Hematopoietic multipotent progenitor cell treated with erythropoietin and hydrocortisone succinate and interleukin-3 and kit ligand, for 17 days (in vitro differentiated cells): ENCODE measurements at places on chromosomes 4 and X.

DNA sequence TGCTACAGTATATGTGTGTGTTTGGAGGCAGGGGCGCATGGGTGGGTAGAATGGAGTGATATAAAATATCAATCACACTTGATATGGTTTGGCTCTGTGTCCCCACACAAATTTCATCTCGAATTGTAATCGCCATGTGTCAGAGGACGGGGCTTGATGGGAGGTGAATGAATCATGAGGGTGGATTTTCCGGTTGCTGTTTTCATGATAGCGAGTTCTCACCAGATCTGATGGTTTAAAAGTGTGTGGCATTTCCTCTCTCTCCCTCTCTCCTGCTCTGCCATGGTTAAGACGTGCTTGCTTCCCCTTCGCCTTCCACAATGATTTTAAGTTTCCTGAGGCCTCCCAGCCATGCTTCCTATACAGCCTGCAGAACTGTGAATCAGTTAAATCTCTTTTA, 14.8 kb downstream of the SOWAHB start:
- no peak for DNase-seq

GRCh38 chr4:15648600-15648999, 6.6 kb downstream of the FBXL5 start:
- no peak for DNase-seq

DNA sequence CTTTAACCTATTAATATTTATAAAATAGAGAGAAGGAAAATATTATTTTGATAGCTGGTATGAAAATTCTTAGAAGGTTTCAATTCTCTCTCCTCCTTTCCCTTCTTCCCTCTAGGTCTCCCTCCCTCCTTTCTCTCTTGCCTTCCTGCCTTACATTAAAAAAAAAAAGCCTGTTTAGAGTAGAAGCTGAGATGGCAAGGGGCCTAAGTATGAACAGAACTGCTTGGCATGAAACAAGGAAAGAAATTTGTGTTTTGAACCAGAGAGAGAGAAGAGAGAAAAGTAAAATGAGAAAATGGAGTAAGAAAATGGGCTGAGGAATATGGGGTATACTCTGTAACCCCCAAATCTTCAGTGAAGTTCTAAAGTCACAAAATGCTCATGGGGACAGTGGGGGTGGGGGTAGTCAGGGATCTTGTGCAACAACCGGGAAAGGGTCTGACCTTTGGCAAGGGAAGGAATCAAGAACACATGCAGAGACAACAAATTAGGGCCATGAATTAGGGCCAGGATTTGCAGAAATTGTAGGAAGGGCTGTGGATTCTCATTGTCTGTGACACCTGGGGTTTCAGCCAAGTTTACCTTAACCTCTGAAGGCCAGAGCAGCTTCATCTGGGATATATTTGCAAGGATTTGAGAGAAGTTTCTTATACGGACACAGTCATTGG, 30.6 kb downstream of the SUPT20HL2 start:
- DNase-seq, result no peak

DNA sequence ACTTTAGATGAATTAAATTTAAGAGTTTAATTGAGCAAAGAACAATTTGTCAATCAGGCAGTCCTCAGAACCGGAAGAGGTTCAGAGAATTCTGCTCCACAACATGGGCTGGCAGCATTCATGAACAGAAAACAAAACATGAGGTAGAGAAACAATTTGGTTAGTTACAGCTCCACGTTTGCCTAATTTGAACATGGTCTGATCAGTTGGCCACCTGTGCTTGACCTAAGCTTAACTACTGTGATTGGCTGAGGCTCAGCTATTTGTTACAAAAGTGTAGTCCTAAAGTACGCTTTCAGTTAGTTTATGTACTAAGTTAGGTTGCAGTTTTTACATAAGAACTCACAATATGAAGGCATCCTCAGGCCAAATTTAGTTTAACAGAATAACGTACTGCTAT, 258.6 kb downstream of the ADAM29 start:
- DNase-seq, result no peak

DNA sequence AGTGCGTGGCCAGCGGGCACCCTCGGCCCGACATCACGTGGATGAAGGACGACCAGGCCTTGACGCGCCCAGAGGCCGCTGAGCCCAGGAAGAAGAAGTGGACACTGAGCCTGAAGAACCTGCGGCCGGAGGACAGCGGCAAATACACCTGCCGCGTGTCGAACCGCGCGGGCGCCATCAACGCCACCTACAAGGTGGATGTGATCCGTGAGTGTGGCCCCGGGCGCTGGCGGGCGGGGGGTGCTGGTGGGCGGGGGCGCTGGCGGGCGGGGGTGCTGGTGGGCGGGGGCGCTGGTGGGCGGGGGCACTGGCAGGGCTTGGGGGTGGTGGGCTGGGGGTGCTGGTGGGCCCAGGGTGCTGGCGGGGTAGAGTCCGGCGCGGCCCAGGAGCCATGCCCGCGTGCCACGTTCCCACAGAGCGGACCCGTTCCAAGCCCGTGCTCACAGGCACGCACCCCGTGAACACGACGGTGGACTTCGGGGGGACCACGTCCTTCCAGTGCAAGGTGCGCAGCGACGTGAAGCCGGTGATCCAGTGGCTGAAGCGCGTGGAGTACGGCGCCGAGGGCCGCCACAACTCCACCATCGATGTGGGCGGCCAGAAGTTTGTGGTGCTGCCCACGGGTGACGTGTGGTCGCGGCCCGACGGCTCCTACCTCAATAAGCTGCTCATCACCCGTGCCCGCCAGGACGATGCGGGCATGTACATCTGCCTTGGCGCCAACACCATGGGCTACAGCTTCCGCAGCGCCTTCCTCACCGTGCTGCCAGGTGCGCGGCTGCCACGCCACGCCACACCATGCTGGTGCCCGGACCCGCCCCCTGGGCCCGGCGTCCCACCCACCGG, 12.7 kb downstream of the FGFRL1 start:
- DNase-seq, result no peak

DNA sequence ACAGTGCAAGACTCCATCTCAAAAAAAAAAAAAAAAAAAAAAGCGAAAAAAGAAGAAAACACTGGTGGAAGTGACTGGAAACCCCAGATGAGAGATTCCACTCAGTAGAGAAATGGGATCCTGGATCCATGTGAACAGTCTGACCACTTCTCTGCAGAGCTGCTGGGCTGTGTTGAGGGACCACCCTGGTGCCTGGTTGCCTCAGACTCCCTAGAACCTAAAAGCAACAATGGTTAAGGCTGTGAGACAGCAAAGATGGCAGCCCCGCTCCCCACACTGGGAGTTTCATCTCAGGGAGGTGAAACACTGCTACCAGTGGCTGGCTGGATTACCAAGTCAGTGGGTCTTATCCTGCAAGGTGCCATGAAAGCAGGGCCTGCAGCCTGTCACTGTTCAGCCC, 152.8 kb upstream of the ARSJ start:
- no peak for DNase-seq

- DNase-seq, result no peak
Observed at GRCh38 chr4:106208481-106209460, 107.2 kb downstream of the TBCK start.

DNA sequence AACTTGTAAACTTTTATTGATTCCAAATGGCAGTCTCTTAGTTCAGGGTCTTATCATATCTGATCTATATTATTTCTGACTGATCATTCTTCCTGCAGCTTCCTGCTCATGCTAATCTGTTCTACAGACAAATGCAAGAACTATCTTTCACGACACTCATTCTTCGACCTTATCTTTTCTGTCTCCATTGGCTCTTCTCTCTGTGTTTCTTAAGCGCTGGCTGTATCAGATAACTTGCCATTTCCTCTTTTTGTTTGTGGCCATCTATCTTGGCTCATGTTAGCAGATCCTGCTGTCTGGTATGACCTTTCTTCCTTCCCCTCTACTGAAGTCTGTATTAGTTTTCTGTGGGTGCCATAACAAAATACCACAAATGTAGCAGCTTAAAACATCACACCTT, 230.5 kb upstream of the PUDP start:
- no peak for DNase-seq

DNA sequence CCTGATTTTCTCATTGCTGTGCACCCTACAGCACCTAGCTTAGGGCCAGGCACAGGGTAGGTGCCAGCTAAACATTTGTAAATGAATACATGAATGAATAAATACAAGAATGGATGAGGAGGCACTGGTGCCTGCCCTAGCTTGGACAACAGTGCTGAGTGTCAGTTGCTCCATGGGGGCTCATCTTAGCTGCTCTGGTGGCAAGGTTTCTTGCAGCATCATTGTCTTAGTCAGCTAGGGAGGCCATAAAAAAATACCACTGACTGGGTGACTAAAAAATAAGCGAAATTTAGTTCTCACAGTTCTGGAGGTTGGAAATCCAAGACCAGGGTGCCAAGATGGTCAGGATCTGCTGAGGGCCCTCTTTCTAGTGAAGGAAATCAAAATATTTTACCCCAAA, 31.2 kb downstream of the TMEM31 start:
- no peak for DNase-seq
